ENCODE measurements at places on chromosomes 6 and 20.

GRCh38 chr6:35224720-35225119 is 11.0 kb downstream of the SCUBE3 start:
- DNase-seq = no peak

DNA sequence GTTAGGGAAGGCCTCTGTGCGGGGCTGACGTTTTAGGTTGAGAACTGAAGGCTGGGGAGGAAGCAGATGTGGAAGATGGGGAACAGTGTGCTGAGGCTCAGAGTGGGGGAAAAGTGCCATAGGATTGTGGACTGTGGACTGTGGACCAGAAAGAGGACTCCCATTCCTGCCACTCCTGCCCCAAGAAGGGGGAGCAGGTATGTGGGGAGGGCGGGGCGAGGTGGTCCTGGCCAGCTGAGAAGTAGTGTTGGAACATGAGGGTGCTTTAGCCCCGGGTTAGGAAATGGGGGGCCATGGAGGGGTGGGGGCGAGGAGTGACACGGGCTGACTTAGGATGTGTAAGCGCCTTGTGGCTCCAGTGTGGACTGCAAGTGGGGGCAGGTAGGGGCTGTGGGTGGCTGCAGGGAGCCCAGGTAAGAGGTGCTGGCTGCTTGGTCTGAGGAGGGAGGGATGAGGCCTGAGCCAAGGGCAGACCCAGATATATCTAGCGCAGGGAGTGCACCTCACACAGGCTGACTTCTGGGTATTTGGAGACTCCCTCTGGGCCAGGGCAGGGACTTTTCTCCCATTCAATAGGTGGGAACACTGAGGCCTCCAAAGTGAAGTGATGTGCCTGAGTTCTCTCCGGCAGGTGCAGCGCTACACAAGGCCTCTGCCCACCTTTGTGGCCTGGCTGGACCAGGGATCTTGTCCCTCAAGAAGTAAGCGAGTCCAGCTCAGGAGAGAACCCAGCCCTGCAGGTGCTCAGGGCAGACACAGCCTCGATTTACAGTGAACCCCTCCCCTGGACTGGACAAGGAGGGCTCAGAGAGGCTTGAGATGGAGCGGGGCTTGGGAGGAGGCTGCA is 76.6 kb upstream of the TOX2 start:
- no peak for DNase-seq

DNA sequence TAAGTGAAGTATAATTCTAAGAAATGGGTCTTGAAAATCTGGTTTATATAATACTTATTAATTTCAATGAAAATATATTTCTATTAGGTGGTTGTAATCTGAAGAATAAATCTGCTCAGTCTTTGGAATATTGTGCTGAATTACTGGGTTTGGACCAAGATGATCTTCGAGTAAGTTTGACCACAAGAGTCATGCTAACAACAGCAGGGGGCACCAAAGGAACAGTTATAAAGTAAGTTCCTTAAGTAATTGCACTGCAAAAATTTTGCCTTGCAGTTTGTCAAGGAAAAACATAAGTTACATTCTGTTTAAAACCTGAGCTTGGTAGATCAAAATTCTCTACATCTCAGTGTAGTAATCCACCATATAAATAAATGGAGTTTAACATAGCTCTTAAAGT is 106.0 kb downstream of the MYO6 start:
- DNase-seq = peak; percentile 36

- no peak for DNase-seq
Observed at GRCh38 chr6:89508755-89509563, 76.0 kb downstream of the ANKRD6 start.

GRCh38 chr20:57772349-57772964 is 62.6 kb upstream of the PMEPA1 start:
- DNase-seq = no peak

DNA sequence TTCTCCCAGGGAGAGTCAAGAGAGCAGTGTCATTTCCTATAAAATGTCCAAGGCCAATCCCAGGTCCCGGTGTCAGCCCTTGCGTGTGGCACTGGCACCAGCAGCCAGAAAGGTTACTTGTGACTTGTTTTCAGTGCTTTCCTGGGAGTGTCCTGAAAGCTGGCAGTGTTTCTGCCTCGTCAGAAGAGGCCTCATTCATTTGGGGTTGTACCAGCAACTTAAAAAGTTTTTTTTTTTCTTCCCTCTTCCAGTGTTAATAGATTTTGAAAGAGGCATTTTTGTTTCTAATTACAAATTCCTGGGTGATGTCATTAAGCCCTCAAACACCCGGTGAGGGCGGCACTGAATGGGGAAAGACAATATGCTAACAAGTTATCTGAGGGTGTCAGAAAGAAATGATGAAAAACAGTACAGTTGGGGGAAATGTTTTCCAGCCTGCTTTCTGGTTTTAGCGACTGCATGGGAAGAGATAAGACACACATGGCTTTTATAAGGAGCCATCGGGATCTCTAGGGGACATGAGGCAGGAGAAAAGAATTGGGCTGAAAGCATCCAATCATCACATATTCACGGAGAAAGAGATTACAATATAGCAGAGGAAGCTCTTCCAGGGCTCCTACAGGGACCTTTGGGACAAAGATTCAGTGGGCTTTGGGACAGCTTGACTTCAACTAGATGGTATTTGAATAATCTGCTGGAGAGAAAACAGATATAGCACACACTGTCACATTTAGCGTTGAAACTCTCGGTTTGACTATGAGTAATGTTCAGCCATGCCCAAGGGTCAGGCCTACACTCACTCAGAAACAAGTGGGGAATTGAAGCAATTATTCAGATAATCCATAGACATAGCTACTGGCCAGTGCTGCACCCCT is 153.0 kb downstream of the BCAS1 start:
- DNase-seq = no peak
